ENCODE measurements at places on chromosomes 4 and X. TPM values are rescaled to one million over a fixed set of nuclear protein-coding genes. Genes with fewer than 3 reads are reported as not detected.

GRCh38 chrX:40671126-40671525 lies 23.8 kb upstream of the CXorf38 start:
- H3K36me3 ChIP-seq: peaks cover 24% of the 10 kb centered on the region
- no peaks in the 10 kb centered on the region for H3K4me1 ChIP-seq
- DNase-seq: no peak

- no peaks in the 10 kb centered on the region for H3K4me1 ChIP-seq
- H3K27me3 ChIP-seq: no peaks in the 10 kb centered on the region
- H3K4me3 ChIP-seq: no peak overlapping the region
- no peak for DNase-seq
- H3K27ac ChIP-seq: no peak overlapping the region
These were observed 67.6 kb upstream of the TMEM150C start for GRCh38 chr4:82629238-82630000.

DNA sequence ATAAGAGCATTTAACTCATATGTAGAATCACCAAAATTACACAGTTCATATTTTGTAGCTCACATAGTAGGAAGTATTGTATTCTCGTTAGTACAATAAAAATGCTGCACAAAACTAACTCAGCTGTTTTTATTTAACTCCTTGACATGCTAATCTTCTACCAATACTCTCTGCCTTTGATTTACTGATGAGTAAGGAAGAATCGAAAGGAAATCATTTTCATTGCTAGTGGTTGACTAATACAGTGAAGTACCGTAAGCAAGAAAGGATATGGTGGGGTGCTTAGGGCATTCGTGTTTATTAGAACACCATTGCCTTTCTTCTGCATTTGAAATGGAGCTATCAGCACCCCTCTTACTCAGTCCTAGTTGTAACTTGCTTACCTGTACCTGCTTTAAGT lies 1239.1 kb upstream of the TENM3 start:
- H3K4me1 ChIP-seq: no peaks in the 10 kb centered on the region
- no peak for DNase-seq
- no peaks in the 10 kb centered on the region for H3K36me3 ChIP-seq

DNA sequence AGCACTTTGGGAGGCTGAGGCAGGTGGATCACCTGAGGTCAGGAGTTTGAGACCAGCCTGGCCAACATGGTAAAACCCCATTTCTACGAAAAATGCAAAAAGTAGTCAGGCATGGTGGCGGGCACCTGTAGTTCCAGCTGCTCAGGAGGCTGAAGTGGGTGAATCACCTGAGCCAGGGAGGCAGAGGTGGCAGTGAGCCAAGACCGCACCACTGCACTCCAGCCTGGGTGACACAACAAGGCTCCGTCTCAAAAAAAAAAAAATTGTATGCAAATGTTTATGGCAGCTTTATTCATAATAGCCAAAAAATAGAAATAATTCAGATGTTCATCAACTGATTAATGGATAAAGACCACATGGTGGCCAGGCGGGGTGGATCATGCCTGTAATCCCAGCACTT lies 9.8 kb upstream of the NOCT start:
- no peak for DNase-seq
- no peaks in the 10 kb centered on the region for H3K4me1 ChIP-seq
- no peaks in the 10 kb centered on the region for H3K36me3 ChIP-seq
- no peaks in the 10 kb centered on the region for H3K27me3 ChIP-seq
- H3K27ac ChIP-seq: no peak overlapping the region
- no peak overlapping the region for H3K4me3 ChIP-seq

GRCh38 chrX:155718972-155719586 lies 106.3 kb upstream of the TMLHE start:
- no peak for DNase-seq
- H3K4me1 ChIP-seq: no peaks in the 10 kb centered on the region
- H3K27ac ChIP-seq: peak overlapping the region; percentile 53
- no peak overlapping the region for H3K4me3 ChIP-seq

GRCh38 chr4:60482921-60483351 lies 717.2 kb upstream of the ADGRL3 start:
- no peak overlapping the region for H3K27ac ChIP-seq
- no peak for DNase-seq
- H3K4me1 ChIP-seq: no peaks in the 10 kb centered on the region
- no peaks in the 10 kb centered on the region for H3K27me3 ChIP-seq
- no peaks in the 10 kb centered on the region for H3K36me3 ChIP-seq

Gene SMIM43
- not detected for total RNA-seq

DNA sequence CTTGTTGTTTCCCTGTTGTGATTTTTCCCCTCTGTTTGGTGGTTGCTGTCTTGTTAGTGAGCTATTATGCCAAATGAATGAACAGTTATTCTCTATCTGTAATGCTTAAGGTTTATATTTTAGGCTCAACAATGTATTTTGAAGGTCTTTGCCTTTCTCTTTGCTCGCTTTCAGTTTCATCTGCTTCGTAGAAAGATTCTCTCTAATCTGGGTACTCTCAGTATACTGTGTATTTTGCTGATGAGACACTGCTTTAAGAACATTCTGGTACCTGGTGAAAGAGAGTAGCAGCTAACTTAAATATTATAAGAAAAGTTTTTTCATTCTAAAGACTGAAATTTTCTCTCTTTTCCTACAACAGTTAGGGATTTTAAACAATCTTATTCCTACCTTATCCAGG lies 1274.7 kb upstream of the PABPC4L start:
- no peak overlapping the region for H3K27ac ChIP-seq
- H3K4me1 ChIP-seq: no peaks in the 10 kb centered on the region
- H3K27me3 ChIP-seq: no peaks in the 10 kb centered on the region
- no peaks in the 10 kb centered on the region for H3K36me3 ChIP-seq
- no peak overlapping the region for H3K4me3 ChIP-seq

DNA sequence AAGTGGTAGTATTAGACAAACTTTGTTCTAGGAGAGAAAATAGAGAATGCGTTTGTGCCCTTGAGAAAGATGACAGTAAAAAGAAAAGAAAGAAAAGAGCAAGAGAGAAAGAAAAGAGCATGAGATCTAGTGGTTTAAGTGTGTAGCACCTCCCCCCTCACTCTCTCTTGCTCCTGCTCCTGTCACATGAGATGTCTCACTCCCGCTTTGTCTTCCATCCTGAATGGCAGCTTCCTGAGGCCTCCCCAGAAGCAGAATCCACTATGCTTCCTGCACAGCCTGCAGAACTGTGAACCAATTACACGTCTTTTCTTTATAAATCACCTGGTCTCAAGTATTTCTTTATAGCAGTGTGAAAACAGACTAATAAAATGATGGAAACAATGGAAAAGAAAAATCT lies 499.6 kb downstream of the ACTRT1 start:
- H3K27me3 ChIP-seq: peaks cover 3% of the 10 kb centered on the region
- H3K4me3 ChIP-seq: no peak overlapping the region
- H3K27ac ChIP-seq: no peak overlapping the region
- no peak for DNase-seq
- no peaks in the 10 kb centered on the region for H3K4me1 ChIP-seq

DNA sequence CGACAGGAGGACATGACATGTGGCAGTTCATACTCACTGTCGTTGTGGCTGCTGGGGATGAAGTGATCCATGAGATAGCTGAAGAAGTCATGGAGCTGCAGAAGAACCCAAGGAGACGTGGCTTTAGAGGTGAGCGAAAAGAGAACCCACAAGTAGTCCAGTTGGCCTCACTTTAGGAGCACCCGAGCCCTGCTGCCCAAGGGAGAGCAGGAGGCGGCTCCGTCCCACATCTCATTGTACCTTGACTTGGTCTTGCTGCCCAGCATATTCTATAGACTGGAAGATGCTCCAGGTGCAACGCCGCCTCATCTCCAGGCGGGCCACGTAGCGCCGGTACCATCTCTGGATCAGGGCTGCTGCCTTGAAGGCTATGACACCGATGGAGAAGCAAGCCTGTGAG lies 10.6 kb downstream of the PPEF2 start:
- no peaks in the 10 kb centered on the region for H3K27me3 ChIP-seq
- no peak for DNase-seq
- no peak overlapping the region for H3K27ac ChIP-seq
- H3K4me1 ChIP-seq: no peaks in the 10 kb centered on the region

Gene TIGD4
- not detected for total RNA-seq

DNA sequence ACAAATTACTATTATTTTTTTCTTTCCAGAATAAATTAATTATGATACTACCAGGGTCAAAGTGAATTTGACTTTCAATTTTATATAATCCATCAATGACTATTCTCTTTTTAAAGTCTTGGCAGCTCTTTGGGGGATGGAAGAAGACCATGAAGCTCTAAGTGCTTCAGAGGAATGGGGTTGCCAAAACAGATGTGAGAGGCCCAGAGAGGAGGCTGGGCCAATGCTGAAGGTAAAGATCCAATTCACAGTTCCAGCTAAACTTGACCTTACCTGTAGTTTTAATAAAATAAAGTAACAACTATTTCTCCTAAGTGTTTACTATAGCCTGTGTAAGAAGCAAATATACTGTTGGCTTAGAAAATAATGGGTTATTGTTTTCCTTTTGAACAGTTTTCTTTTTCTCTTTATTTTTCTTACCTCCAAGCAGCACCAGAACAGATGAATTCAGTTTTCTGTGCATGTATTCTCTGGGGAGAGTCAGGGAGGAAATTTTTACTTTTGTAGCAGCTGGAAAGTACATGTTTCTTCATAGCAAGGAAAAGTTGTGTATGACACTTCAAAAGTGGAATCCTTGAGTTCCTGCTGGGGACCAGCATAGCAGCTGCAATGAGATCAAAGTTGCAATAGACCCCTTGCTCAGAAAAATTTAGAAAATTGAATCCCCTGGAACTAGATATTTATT lies 104.9 kb downstream of the CEP44 start:
- H3K4me3 ChIP-seq: no peak overlapping the region
- no peaks in the 10 kb centered on the region for H3K27me3 ChIP-seq
- no peaks in the 10 kb centered on the region for H3K4me1 ChIP-seq
- H3K27ac ChIP-seq: no peak overlapping the region
- DNase-seq: no peak

- DNase-seq: no peak
- H3K27ac ChIP-seq: no peak overlapping the region
- no peaks in the 10 kb centered on the region for H3K36me3 ChIP-seq
- H3K4me1 ChIP-seq: no peaks in the 10 kb centered on the region
- no peaks in the 10 kb centered on the region for H3K27me3 ChIP-seq
These were observed 47.1 kb upstream of the CCSER1 start for GRCh38 chr4:90080116-90080515.

Gene PIR
- 14.3 TPM for total RNA-seq

GRCh38 chrX:37759878-37760418 lies 19.9 kb upstream of the CYBB start:
- no peaks in the 10 kb centered on the region for H3K4me1 ChIP-seq
- no peak overlapping the region for H3K27ac ChIP-seq
- DNase-seq: no peak
- no peaks in the 10 kb centered on the region for H3K27me3 ChIP-seq

Data from right atrium auricular region (tissue), 2 donors.